Smooth muscle cell of the umbilical artery (primary cell): ENCODE measurements at places on chromosomes 5 and 9. TPM values are rescaled to one million over a fixed set of nuclear protein-coding genes. Genes with fewer than 3 reads are reported as not detected.

SLC1A3 gene
- 5.3 and 14.3 TPM in 2 replicates for total RNA-seq

C1QTNF3 gene
- total RNA-seq = 0.30 and 0.60 TPM in 2 replicates

DDX4 gene
- 0.05 TPM in 1 of 2 replicates, not detected in the other for total RNA-seq

OCLN gene
- 0.59 and 0.74 TPM in 2 replicates for total RNA-seq

GCNT4 gene
- total RNA-seq = 0.23 and 0.59 TPM in 2 replicates

SLC6A19 gene
- total RNA-seq = not detected in 2 replicates

CATSPER3 gene
- total RNA-seq = not detected in 2 replicates

PCDH12 gene
- total RNA-seq = under 0.01 and 0.05 TPM in 2 replicates

C5orf52 gene
- total RNA-seq = not detected in 2 replicates

CBY3 gene
- total RNA-seq = 0.23 TPM in 1 of 2 replicates, not detected in the other

PDLIM4 gene
- total RNA-seq = 95.6 and 133 TPM in 2 replicates

RETREG1 gene
- total RNA-seq = 0.83 and 1.2 TPM in 2 replicates

SLC4A9 gene
- total RNA-seq = not detected in 2 replicates

MED22 gene
- 15.1 and 24.0 TPM in 2 replicates for total RNA-seq

IFNK gene
- not detected in 2 replicates for total RNA-seq
